Kidney (tissue), 22 donors: ENCODE measurements at places on chromosomes 4 and X. TPM values are rescaled to one million over a fixed set of nuclear protein-coding genes. Genes with fewer than 3 reads are reported as not detected.

Gene FRG2
- not detected for polyA plus RNA-seq

GRCh38 chr4:74114234-74114633 is 15.2 kb upstream of the CXCL2 start:
- no peak for DNase-seq

Gene MAGEC3
- polyA plus RNA-seq: not detected

- DNase-seq: no peak
Measured at GRCh38 chr4:153684971-153685371, 891 bp downstream of the TLR2 start.

DNA sequence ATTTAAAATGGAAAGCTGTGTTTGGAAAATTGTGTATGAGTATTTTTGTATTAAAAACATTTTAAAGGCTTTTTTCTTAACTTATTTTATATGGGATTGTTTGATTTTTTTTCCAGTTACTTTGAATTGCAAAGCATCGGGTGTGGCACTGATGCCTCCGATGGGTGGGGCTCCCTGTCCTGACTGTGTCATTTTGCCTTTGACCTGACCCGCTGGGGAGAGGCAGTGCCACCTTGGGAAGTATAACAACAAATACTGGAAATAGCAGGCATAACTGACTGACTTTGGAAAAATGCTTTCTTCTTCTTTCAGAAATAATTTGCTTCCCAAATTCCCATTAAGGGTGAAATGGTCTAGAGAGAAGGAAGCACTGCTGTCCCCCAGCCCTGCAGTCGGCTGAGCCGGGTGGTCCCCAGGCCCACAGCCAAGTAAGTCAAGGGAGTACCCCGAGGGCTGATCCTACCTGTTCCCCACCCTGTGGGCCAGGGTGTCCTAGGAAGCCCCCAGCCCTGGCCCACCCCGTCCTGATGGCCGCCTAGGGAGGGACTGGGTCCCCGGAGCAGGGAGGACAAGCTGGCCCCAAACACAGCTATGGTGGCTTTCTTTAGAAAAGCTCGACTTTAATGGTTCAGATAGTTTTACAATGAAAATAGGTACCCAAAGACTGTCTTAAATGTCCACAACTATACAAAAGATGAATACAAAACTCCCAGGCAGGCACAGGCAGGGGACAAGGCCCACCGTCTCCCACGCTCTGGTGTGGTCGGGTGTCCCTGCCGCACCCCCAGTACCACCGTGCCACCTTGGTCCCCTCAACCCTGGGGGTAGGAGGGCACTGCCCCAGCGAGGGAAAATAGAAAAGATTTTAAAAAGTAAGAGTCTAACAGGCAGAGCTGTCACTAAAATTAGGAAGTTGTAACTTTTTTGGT is 26.4 kb downstream of the NELFA start:
- peak; percentile 24 for DNase-seq

GRCh38 chr4:71456841-71457240 is 118.0 kb downstream of the SLC4A4 start:
- DNase-seq: no peak

DNA sequence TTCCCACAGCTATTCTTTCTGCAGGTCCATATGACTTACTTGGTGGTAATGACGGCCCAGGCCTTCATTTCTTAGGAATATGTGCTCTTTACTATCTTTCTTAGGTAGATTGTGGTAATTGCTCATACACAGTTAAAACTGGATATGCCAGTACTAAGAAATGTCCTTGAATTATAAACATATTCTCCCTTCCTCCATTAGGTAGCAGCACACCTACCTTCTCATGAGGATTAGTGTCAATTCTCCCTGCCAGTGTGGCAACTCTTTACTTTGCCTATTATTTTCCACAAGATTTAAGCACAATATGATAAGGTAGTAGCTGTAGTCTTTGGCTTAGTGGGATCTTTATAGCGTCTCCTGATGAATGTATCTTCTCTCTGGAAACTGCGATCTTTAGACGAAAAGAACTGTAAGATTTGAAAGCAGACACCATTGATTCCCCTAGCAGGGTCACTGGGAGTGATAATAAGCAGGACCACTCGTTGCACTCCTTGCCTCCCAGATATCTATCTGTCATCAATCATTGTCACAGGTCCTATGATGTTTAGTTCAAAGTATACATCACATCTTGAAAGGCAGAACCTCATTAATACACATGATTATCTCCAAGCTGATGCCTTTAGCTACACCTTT is 1240.7 kb downstream of the C4orf33 start:
- DNase-seq: no peak

Gene SYTL4
- polyA plus RNA-seq: 10.4 TPM

Gene SPATA18
- polyA plus RNA-seq: 5.9 TPM

GRCh38 chrX:39519566-39520301 is 578.0 kb downstream of the BCOR start:
- DNase-seq: no peak

Gene ADH7
- not detected for polyA plus RNA-seq

- DNase-seq: no peak
Measured at GRCh38 chrX:80181079-80181478, 166.5 kb downstream of the TBX22 start.

GRCh38 chrX:71616672-71617529 is 1.4 kb downstream of the CXCR3 start:
- no peak for DNase-seq

- no peak for DNase-seq
Measured at GRCh38 chr4:26402458-26402857, 81.6 kb downstream of the RBPJ start.

Gene CFP
- polyA plus RNA-seq: 2.1 TPM

DNA sequence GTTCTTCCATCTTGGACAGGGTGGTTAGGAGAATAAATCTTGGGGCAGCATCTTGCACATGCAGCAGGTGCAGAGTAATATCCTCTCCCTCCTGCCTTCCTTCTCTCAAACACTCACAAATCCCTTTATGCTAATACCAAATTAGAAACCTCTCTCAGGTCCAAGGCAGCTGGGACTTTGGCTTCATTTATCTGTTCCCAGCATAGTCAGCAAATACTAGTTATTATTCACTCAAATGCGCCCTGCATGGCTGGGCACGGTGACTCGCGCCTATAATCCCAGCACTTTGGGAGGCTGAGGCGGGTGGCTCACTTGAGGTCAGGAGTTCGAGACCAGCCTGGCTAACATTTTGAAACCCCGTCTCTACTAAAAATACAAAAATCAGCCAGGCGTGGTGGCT is 156.0 kb upstream of the GALNT7 start:
- no peak for DNase-seq

DNA sequence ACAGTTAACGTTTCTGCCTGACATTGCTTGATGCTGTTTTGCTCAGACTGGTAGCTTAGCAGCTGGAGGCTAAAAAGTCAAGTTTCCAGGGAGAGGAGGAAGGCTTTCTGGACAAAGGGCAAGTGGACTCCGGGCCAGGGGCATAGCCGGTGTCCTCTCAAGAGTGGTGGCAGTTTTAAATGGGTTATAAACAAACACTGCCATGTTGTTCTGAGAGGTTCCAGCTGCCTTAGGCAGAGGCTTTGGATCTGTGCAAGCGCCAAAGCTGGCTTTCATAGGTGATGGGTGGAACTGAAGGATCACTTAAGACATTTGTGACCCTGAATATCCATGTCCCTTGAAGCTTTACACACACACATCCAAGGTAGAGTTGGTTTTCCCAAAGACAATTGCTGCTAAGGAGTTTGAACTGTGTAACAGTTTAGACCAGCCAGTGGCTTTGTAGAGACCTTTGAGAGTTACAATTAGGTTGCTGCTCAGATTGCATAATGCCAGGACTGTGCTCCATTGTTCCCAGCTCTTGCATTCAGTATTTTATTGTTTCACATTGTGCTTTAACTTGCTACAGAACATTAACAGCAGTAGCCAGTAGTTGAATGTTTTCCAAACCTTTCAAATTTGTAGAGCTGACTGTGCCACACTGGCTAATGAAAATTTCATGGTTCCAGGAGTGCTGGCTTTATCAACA is 54.1 kb upstream of the AP1S2 start:
- peak; percentile 14 for DNase-seq

GRCh38 chrX:131779741-131780140 is 235.9 kb downstream of the OR13H1 start:
- no peak for DNase-seq

Gene TIMM17B
- 109 TPM for polyA plus RNA-seq

DNA sequence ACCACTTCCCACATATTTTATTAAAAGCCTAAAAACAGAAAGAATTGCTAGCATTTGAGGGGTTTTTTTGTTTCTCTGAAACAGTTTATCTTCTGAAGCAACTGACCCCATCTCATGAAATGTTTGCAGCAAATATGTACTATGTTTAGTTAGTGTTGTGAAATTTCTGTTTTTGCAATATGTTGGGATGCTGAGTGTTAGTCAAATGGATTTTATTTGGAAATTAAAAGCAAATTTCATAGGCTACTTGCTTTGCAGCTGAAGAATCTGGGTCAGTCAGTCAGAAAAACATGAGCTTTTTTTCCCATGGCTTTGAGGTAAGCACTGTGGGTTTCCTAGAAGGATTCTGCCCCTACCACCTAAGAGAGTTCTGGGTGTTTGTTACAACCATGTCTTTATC is 184.9 kb upstream of the DKK2 start:
- no peak for DNase-seq

DNA sequence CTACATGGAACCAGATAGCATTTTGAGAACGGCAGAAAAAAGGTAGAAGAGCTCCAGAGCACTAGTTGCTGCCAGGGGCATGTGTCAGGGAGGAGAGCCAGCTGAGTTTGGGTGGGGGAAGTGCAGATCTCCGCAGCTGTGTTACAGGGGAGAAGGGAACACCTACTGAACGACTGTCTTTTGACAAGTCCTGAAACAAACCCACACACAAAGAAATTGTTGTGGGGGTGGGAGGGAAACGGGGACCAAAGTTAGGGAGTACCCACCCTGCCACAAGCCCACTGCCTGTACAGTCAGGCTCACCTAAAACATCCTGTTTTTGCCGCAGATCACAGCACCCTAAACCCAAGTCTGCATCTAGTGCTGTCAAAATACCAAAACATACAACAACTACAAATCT is 55.5 kb downstream of the LEF1 start:
- no peak for DNase-seq

Gene FATE1
- 0.52 TPM for polyA plus RNA-seq

DNA sequence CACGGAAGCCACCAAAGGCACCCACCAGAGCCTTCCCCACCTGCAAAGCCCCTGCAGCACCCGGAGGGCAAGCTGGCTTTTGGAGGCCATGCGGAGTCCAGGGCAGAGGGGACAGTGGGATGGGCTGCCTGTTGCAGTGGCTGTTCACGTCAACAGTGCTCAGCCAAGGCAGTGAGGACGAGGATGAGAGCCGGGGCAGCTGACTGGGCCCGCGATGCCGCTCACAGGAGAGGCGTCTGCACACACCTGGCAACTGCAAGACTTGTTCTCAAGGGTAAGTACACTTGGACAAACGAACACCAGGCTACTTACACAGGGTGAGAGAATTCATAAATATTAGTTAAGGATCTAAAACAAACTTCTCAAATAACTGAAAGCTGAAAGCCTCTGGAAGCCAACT is 19.6 kb downstream of the FGFR3 start:
- no peak for DNase-seq

Gene SSX1
- not detected for polyA plus RNA-seq

GRCh38 chr4:10496200-10496599 is 39.0 kb upstream of the ZNF518B start:
- no peak for DNase-seq

Gene HERC6
- polyA plus RNA-seq: 7.4 TPM

Gene ARMCX5
- 8.3 TPM for polyA plus RNA-seq

- no peak for DNase-seq
Measured at GRCh38 chrX:64394059-64394873, 986 bp downstream of the MTMR8 start.

Gene APBB2
- 13.4 TPM for polyA plus RNA-seq

GRCh38 chrX:2498781-2499302 is 1.9 kb downstream of the DHRSX start:
- peak; percentile 61 for DNase-seq

- no peak for DNase-seq
Measured at GRCh38 chrX:119093991-119094735, 21.4 kb downstream of the CT47C1 start.

Gene FAT1
- 62.2 TPM for polyA plus RNA-seq

DNA sequence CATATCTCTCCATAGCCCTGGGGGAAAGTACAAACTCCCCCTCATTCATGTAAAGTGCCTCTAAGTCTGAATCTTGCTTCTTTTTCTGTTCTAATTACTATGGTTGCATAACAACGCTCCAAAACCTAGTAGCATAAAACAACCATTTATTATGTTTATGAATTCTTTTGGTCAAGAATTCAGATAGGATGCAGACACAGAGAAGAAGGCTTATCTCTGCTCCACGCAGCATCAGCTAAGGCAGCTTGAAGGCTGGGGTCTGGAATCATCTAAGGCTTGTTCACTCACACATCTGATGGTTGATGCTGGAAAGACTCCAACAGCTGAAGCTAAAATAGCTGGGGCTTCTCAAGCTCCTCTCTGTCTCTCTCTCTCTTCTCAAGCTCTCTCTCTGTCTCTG is 564.5 kb downstream of the ZNF674 start:
- DNase-seq: no peak

DNA sequence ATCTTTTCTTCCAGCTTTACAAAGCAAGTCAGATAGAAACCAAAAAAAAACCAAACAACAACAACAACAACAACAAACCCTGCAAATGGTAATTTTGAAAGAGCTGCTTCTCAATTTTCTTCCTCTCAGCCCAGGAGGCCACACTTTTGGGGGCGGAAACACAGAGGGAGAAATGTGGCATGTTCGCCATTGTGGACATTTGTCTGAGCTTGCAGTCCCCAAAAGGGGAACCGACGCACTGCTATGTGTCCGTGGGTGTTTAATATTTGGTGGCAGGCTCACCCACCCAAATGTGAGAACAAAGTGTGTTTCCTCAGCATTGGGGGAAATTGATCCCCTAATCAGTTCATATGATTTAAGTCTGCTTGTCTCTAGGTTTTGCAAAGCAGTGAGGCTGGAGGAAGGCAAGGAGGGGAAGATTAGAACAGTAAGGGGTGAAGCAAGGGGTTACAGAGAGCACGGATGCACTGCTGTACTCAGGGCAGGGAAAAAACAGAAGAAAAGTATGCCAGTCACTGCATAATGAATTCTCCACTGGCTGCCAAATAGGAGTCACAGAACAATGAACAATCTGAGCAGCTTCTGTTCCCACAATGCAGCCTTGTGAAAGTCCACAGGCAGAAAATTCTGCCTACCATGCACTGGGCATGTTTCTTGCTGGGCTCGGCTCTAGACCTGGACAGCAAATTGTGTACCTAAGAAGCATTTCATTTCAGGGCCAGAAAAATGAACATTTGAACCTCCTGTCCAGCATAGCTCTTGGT is 74.7 kb upstream of the GPM6B start:
- DNase-seq: no peak

Gene ZNF185
- 12.0 TPM for polyA plus RNA-seq
